ENCODE measurements at places on chromosomes 3 and 15. TPM values are rescaled to one million over a fixed set of nuclear protein-coding genes. Genes with fewer than 3 reads are reported as not detected.

- DNase-seq, result no peak
These were observed 117.8 kb upstream of the AGBL1 start for GRCh38 chr15:85961821-85962220.

- DNase-seq, result no peak
These were observed 15.7 kb downstream of the PLEKHO2 start for GRCh38 chr15:64857421-64857820.

GRCh38 chr3:151875759-151876158, 2.3 kb downstream of the SUCNR1 start:
- no peak for DNase-seq

DNA sequence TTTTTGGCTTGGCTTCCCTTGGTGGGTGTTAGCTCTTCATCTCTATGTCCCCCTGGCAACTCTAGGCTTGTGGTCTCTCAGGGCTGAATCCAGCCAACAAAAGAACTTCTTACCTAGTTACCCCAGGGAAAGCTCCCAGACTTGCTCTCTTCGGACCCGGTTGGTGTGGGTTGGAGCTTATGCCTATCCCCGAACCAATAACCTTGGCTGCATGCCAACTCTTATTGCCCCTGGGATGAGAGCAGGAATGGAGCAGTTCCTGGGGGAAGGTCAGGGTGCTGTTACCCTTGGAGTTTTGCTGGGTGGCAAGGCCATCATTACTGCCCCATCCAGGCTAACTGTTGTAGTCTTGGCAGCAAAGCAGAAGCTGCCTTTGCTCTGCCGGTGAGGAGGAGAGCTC, 147.8 kb downstream of the CACNA1D start:
- DNase-seq, result no peak

DNA sequence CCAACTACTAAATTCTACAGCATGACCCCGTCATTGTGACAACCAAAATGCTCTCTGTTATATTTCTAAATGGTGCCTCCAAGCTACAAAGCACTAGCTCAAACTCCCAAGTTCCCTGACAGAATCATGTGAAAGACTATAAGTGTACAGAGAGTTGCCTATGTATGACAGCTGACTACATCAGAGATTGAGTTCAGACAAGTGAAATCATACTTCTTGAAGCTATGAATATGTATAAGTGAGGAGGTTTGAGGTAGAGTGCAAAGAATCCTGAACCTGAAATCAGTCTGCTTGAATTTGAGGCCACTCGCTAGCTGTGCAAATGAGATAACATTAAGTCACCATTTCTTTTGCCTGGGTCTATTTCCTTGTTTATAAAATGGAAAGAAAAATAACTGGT, 63.9 kb upstream of the TP63 start:
- DNase-seq, result no peak

- no peak for DNase-seq
These were observed 871.2 kb downstream of the TUSC7 start for GRCh38 chr3:117580806-117581205.

The GPR149 gene
- polyA plus RNA-seq, result 0.32 TPM

The DENND4A gene
- polyA plus RNA-seq, result 9.3 TPM
